ENCODE measurements at places on chromosomes 11 and 22.

- DNase-seq: no peak
Observed at GRCh38 chr11:35336726-35337125, 82.6 kb downstream of the SLC1A2 start.

DNA sequence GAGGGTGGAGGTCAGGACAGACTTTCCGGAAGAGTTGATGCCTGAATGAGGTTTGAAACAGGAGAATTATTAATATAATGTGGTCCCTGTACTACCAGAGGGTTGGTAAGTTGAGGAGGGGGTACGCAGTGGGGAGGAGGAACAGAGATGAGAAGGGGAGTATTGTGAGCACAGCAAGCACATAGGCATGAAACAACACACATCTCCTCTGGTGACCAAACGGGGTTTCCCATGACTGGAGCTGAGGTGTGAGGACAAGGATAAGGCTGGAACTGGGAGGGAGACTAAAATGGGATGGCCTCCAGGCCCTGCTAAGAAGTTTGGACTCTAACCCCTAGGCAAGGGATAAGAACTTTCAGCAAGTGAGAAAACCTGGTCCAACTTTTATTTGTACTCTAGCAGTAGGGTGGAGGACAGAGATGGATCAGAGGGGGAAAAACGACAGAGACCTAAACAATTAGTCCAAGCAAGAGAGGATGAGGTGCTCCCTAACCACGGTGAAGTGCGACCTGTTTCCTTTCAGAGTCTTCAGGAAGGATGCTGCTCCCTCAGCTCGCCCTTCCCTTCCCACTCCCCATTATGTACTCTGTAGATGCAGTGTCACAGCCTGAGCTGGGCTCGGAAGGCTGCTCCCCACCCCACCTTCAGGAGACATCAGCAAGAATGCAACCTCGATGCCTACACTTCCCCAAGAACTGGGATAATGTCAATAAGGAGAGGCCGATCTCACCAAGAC, 59.2 kb downstream of the BTG4 start:
- DNase-seq: no peak

DNA sequence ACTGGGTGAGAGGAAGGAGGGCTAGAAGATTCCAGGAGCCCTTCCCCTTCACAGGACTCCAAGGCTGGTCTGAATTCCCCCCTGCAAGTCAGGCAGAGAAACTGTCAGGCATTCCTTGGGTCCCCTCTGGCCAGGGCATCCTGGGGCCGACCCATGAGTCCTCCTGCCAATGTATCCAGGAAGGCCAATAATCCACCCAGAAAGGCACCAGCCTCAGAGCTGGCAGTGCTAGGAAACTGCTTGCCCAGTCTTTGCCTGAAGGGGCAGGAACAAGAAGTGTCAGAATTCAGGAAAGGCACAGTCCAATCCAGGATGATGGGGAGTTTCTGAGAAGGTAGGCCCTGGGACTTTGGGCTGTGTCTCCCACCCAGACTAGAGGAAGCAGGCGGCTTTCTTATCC, 41.0 kb downstream of the BUD13 start:
- no peak for DNase-seq

DNA sequence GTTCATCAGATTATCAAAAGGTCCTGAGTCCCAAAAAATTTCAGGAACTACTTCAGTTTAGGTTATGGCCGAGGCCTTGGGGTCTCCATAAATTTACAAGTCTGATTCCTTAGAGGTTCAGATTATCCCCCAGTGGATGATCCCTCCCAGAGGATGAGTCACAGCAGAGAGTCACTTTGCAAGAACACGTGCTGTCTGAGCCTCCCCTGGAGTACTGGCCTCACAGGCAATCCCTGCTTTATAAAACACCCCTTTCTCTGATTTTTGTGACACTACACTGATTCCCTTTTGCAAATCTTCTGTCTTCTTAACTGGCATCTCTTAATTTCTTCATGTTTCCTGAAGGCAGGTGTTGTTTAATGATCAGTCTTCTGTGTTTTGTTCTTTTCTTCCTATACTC, 45.3 kb downstream of the CCDC34 start:
- peak; percentile 39 for DNase-seq

DNA sequence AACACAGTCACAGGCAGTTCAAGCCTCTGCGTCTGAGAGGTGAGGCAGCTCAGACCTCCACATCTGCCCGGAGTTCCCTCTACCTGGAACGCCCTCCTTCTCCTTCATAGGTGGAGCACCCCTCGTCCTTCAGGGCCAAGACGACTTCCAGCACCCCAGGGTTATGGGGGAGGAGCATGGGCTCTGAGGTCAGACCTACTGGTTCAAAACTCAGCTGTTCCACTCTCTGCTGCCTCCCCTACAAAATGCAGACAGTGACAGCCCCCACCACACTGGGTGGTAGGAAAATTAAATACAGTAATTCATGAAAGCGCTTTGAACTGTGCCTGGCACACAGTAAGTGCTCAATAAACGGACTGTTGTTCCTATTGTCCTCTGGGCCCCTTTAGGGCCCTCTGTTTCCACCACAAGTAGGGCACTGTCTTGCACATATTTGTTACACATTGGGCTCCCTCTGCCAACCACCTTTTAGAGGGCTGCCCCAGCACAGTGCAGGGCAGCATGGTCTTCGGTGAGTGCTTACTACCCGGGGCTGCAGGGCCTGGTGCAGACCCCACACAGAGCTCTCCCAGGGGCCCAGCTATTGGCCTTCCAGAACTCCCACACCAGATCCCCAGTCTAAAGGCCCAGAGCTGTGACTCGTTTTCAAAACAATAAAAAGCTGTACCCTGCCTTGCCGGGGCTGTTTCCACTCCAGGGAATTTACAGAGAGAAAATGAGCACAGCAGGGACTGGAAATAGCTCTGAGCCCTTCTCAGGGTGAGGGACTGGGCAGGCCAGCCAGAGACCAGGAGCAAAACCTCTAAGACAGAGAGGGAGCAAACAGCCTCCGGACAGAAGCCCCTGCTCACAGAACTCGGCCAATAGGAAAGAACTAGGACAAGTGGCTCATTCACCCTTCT, 2.5 kb downstream of the TMEM184B start:
- DNase-seq: no peak

DNA sequence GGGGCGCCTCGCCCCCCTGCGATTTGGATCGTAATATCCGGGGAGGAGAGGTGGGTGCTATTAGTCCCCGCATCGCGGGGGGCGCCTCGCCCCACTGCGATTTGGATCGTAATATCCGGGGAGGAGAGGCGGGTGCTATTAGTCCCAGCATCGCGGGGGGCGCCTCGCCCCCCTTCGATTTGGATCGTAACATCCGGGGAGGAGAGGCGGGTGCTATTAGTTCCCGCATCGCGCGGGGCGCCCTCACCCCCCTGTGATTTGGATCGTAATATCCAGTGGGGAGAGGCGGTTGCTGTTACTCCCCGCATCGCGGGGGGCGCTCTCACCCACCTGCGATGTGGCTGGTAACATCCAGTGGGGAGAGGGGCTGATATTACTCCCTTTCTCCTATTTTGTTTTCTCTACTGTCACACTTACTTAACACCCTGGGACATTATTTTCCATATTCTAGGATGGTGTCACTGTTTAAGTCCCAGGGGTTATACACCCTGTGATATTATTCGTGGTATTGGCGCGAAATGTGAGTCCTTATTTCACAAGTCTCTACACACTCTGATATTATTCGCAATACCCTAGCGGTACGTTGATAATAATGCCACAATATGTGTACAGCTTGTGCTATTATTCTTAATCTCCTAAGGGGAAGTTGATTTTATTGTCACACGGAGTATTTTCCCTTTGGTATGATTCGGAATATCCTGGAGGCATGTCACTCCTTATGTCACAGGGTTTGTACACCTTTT, 57.8 kb upstream of the ALDH3B2 start:
- peak; percentile 1 for DNase-seq

DNA sequence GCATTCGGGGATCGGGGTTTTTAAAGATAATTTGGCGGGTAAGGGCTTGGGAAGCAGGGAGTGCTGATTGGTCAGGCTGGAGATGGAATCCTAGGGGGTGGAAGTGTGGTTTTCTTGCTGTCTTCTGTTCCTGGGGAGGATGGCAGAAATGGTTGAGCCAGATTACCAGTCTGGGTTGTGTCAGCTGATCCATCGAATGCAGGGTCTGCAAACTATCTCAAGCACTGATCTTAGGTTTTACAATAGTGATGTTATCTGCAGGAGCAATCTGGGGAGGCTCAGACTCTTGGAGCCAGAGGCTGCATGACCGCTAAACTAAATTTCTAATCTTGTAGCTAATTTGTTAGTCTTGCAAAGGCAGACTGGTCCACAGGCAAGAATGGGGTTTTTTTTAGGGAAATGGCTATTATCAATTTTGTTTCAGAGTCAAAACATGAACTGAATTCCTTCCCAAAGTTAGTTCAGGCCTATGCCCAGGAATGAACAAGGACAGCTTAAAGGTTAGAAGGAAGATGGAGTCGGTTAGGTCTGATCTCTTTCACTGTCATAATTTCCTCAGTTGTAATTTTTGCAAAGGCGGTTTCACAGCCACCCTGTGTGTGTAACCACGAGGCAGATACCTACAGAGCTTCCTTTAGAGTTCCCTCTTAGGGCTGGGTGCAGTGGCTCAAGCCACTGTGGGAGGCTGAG, 10.2 kb downstream of the SCGB1A1 start:
- no peak for DNase-seq

- peak; percentile 41 for DNase-seq
Observed at GRCh38 chr11:12808519-12808918, 134.3 kb downstream of the TEAD1 start.

DNA sequence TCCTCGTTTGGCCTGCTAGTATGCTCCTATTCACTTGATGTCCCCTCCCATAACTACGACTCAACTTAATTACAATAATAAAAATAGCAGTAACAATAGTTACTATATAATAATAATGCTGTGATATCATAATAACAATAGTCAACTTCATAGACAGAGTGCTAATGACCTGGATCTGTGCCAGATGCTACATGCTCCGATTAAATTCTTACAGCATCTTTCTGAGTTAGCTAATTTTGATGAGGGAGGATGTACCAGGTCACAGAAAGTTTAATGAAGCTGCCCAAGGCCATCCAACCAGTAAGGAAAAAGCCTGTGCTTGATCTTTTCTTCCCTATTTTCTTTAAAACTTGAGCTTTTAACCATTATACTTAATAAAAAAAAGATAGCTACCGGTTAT, 413.4 kb upstream of the LRRC4C start:
- no peak for DNase-seq

GRCh38 chr11:25242928-25243327, 746.1 kb downstream of the LUZP2 start:
- no peak for DNase-seq

- no peak for DNase-seq
Observed at GRCh38 chr11:23099256-23099655, 239.0 kb upstream of the CCDC179 start.

DNA sequence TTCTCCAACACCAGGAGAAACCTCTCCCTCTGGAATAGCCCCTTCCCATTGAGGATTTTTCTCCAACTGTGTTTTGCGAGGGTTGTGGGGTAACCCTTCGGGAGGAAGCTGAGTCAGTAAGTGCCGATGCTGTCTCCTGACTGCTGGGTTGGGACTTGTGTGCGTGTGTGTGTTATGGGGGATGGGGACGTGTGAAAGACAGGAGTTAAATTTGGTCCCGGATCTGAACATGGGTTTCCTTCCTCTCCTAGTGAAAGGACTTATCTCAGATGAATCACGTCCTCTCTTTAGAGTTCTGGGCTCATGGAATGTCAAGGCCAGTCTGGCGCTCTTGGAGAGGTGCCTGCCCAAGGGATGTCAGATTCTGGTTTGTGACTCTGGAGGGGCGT, 33.3 kb downstream of the KIAA1671 start:
- DNase-seq: peak; percentile 38

DNA sequence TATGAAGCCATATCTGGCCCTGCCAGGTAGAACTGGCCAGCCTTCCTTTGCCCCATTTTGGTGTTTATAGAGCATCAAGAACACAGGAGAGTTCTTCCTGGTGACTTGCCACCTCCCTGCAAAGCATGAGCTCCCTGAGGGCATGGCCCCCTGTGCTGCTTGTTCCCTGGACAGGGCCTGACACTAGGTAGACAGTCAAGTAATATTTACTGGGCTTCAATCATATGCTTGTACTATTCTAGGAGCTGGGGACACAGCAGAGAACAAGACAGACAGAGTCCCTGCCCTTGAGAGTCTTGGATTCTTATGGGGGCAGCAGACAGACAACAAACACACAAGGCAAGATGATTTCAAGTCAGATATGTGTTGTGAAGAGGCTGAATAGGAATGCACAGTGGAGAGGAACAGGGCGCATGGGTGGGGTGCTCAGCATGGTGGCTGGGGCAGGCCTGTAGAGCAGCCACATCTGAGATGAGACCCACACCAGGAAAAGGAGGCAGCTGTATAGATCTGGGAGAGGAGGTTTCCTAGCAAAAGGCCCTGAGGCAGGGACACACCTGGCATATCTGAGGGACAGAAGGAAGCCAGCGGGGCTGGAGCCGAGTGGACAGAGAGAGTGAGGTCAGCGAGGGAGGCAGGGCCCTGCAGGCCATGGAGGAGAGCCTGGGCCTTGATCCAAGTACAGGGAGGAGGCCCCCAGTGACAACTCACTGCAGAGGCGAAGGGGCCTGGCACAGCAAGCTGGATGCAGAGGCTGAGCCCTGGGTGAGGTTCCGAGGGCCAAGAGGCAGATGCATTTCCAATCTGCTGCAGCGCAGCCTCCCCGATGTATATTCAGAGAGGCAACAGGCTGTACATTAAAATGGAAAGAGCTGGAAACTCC, 10.2 kb upstream of the CBX6 start:
- no peak for DNase-seq

DNA sequence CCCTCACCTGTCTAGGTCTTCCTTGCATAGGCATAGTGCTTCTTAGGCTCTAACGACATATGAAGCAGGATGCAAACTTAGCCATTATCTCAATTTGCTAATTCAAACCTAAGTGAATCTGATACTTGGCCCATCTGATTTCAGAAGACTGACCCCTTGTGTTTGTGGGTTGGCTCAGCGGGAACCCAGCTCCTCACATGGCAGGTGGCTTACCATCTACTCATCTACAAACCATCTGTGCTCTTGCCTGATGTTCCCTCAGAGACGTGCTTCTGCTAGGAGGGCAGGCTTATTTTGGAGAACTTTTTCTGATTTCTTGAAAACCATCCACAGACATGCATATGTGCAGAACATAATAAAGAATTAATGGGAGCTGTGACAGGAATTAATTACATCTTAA, 15.2 kb downstream of the ELMOD1 start:
- no peak for DNase-seq

DNA sequence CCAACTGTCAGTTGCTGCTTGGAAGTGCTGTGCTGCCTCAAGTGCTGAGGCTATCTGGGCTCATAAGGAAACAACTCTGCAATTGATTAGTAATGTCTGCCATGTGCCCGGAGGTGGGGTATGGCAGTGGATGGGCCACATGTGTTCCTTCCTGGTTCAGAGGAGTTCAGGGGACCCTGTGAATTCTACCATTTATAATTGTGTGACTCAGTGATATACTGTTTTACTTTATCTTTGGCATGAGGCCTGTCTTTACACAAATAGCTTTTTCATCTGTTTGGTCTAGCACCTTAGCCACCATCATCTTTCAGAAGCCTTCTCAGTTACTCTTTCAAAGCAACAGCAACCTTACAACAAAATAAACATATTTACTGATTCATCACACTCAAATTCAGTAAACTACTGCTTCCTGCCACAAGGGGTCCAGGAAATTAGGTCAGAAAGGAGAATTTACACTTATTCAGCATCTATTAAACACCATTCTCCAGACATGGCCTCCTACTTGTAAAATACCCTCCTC, 20.9 kb downstream of the DKK3 start:
- DNase-seq: no peak

All from hepatic stellate cell (primary cell).